ENCODE measurements at places on chromosomes 2 and 18. TPM values are rescaled to one million over a fixed set of nuclear protein-coding genes. Genes with fewer than 3 reads are reported as not detected.

SP5 gene
- polyA plus RNA-seq = not detected

ZDBF2 gene
- 10.3 TPM for polyA plus RNA-seq

RAB1A gene
- polyA plus RNA-seq = 222 TPM

B4GALT6 gene
- polyA plus RNA-seq = 14.7 TPM

NT5DC4 gene
- polyA plus RNA-seq = 0.49 TPM

CCDC102B gene
- polyA plus RNA-seq = 8.5 TPM

CYRIA gene
- polyA plus RNA-seq = 3.4 TPM

RAD51AP2 gene
- 0.20 TPM for polyA plus RNA-seq

MOGAT1 gene
- polyA plus RNA-seq = not detected

CLASP1 gene
- polyA plus RNA-seq = 44.2 TPM

MYCN gene
- polyA plus RNA-seq = 6.8 TPM

LYPD6B gene
- 30.3 TPM for polyA plus RNA-seq

KIF3C gene
- 16.7 TPM for polyA plus RNA-seq

HOXD12 gene
- polyA plus RNA-seq = 0.33 TPM

YPEL5 gene
- 102 TPM for polyA plus RNA-seq
